GM12878 (cell line): ENCODE measurements at places on chromosomes 16 and 17. TPM values are rescaled to one million over a fixed set of nuclear protein-coding genes. Genes with fewer than 3 reads are reported as not detected.

GRCh38 chr16:66988197-66988788, at the start of gene CES4A:
CES4A (plus strand) TSS chr16:66988589; CDS start chr16:66988773, 184 bp downstream.
- no peaks in the 10 kb centered on the region for H3K4me1 ChIP-seq
- H3K36me3 ChIP-seq: no peaks in the 10 kb centered on the region
- H3K27me3 ChIP-seq: no peaks in the 10 kb centered on the region; the same call in 1 of the 2 replicates
- H3K4me3 ChIP-seq: no peak within 1 kb of the TSS
- H3K27ac ChIP-seq: no peak within 1 kb of the TSS

DNA sequence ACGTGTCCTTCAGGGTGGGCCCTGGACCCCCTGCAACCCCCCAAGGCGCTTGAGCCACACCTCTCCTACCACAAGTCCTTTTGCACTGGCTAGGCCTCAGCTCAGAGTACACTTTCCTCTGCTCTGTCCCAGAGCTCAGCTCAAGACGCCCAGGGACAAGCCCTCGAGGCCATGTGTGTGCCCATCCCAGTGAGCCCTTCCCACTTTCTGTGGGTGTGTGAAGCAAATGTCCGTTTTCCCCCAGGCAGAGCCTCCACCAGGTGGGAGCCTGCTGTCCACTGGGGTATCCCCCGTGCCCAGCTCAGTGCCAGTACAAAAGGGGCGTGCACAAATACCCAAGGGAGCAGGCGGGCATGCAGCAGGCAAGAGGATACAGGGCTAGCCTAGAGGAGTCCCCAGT, 18.4 kb downstream of the KIFC3 start:
- no peak overlapping the region for H3K4me3 ChIP-seq
- no peak for DNase-seq
- H3K4me1 ChIP-seq: no peaks in the 10 kb centered on the region
- H3K27me3 ChIP-seq: no peaks in the 10 kb centered on the region; the same call in 1 of the 2 replicates
- H3K36me3 ChIP-seq: no peaks in the 10 kb centered on the region

DNA sequence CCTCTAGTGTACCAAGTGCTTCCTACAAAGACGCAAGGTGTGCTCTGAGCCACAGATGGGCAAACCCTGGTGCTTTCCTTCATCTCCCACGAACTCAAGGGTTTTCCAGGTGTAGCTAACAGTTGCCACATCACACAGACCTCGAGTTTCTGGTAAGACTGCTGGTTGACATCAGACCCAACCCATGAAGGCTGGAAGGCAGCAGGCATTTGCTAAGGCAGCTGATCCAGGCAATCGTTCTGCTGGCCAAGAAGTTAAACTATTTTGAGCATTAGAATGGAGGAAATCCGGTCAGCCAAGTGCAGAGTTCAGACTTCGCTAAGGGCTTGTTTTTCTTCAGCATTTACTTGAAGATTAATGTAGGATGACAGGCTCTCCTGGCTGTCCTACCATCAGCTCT, 11.5 kb downstream of the HAS3 start:
- no peak overlapping the region for H3K4me3 ChIP-seq
- H3K36me3 ChIP-seq: peaks cover 20% of the 10 kb centered on the region
- no peaks in the 10 kb centered on the region for H3K27me3 ChIP-seq
- H3K27ac ChIP-seq: no peak overlapping the region

DNA sequence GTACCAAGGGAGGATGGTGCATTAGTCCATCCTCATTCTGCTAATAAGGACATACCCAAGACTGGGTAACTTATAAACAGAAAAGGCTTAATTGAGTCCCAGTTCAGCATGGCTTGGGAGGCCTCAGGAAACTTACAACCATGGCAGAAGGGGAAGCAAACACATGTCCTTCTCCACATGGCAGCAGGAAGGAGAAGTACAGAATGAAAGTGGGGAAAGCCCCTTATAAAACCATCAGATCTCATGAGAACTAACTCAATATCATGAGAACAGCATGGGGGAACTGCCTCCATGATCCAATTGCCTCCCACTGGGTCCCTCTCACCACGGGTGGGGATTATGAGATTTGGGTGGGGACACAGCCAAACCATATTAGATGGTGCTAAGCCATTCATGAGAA, 84.5 kb downstream of the SEC14L1 start:
- H3K27me3 ChIP-seq: no peaks in the 10 kb centered on the region
- no peak overlapping the region for H3K4me3 ChIP-seq
- H3K27ac ChIP-seq: no peak overlapping the region
- H3K36me3 ChIP-seq: no peaks in the 10 kb centered on the region
- no peaks in the 10 kb centered on the region for H3K4me1 ChIP-seq

The ZNF821 gene
- total RNA-seq: 7.2 and 7.9 TPM in 2 replicates

- no peak overlapping the region for H3K4me3 ChIP-seq
- no peak overlapping the region for H3K27ac ChIP-seq
- no peaks in the 10 kb centered on the region for H3K27me3 ChIP-seq
Measured at GRCh38 chr17:13678841-13679240, 77.1 kb upstream of the HS3ST3A1 start.

The CTRL gene
- 2.0 and 3.6 TPM in 2 replicates for total RNA-seq

- no peaks in the 10 kb centered on the region for H3K27me3 ChIP-seq
- H3K4me3 ChIP-seq: no peak overlapping the region
- H3K36me3 ChIP-seq: no peaks in the 10 kb centered on the region
- H3K27ac ChIP-seq: no peak overlapping the region
- peaks cover 12% of the 10 kb centered on the region for H3K4me1 ChIP-seq
Measured at GRCh38 chr17:36001862-36002603, 680 bp upstream of the CCL15 start.

DNA sequence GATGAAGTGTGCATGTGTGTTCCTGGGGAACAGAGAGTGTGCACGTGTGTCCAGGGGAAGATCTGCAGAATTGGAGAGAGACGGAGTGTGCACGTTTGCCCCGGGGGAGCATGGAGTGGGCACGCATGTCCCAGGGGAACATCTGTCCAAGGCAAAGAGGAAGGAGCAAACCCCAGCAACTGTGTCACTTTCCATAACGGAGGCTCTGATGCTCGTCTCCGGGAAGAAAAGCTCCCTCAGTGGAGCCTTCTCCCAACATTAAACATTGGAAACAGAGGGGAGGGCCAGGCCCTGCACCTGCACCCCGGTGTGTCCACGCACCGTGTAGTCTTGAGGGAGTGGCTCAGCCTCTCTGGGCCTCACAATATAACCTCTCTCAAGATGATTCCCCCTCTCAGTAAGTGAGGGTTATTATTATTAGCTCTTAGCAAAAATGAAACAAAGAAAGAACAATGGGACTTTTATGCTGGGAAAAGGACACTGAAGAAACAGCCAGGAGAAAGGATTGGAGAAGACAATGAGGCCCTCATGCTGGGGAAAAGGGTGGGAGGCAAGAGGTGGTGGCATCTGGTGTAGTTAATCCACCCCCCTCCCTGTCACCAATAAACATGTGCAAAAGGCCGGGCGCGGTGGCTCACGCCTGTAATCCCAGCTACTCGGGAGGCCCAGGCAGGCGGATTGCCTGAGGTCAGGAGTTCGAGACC, 7.6 kb downstream of the RAB40B start:
- no peak overlapping the region for H3K4me3 ChIP-seq
- no peaks in the 10 kb centered on the region for H3K27me3 ChIP-seq
- no peaks in the 10 kb centered on the region for H3K36me3 ChIP-seq
- DNase-seq: no peak
- no peak overlapping the region for H3K27ac ChIP-seq

The SEPTIN1 gene
- total RNA-seq: 124 and 125 TPM in 2 replicates
